ENCODE measurements at places on chromosomes 7 and 10.
A peak's percentile ranks its signal among the peaks of the same experiment; 100 is the strongest.

- no peak for DNase-seq
These were observed 439.7 kb downstream of the CCSER2 start for GRCh38 chr10:84768132-84768531.

GRCh38 chr10:77582710-77583115 lies 54.9 kb downstream of the KCNMA1 start:
- no peak for DNase-seq

DNA sequence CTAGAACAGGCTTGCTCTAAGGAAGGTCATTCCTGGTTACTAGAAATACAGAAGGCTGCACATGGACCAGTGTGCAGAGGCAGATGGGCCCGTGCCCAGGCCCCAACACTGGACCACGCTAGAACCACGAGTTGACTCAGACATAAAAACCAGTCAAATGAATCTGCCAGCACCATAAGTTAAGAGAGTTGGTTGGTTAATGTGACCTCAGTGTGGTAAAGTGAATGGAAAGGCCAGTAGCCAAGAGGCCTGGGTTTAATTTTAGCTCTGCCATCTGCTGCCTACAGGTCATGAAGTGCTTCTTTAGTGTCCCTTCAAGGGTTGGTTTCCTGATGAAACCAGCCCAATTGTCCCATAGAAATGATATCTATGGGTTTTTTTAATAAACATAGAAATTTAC lies 329.6 kb upstream of the NRP1 start:
- no peak for DNase-seq

GRCh38 chr10:63137306-63137705 lies 4.2 kb downstream of the NRBF2 start:
- no peak for DNase-seq

- peak; percentile 35 for DNase-seq
These were observed 121.2 kb downstream of the FAM107B start for GRCh38 chr10:14653271-14654161.

GRCh38 chr10:129004398-129004797 lies 462.6 kb upstream of the MGMT start:
- no peak for DNase-seq

GRCh38 chr7:2864204-2864985 lies 20.3 kb upstream of the GNA12 start:
- peak; percentile 13 for DNase-seq

GRCh38 chr10:103676058-103676785 lies 179.2 kb downstream of the SH3PXD2A start:
- no peak for DNase-seq

DNA sequence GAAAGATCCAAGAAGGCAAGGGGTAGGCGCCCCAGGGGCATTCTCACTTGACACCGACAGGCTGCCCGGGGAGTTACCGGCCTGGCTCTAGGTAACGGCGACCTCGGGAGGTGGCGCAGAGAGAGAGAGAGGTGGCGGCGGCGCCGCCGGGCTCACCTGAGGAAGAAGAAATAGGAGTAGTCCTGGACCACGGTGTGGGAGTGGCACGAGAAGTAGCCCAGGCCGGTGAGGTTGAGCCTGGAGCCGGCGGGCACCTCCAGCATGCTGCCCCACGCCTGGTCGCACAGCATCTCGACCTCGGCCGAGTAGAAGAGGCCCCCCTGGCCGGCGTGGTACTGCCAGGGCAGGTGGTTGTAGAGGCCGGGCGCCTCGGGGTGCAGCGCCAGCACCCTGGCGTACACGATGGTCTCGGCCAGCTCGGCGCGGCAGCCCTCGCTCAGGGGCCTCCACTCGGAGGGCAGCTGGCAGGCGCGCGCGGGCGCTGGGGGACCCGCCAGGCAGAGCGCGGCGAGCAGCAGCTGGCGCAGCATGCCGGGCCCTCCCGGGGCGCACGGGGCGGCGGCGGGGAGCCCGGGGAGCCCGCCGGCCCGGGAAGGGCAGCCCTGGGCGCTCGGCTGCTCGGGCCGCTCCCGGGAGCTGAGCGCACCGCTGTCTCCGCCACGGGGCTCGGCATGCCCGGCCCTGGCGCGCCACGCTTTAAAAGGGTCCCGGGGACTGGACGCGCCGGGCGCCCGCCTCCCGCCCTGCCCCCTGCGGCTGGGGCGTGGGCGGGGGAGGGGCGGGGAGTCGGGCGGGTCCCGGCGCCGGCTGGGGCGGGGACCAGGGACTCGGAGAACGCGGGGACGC lies at the start of gene CCDC3:
CCDC3 (minus strand) TSS at position 673 of the 846 bp plus-strand sequence; CDS start at position 530, 143 bp downstream.
- DNase-seq = no peak

DNA sequence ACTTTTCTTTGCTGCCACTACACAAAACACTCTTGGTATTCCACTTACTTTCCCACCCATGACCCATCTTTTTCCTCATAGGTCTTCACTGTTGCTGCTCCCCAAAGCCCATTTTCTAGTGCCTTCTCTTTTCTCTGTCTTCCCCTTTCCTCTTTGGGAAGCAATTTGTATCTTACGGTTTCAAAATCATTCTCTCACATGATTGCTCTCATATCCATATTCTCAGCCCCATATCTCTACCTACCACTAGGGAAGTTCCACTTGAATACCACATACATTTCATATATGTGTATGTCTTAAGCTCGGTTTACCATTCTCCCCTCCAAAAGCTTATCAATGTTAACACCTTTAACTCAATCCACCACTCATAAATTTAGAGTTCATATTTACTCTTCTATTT lies 3.2 kb upstream of the UBE2D1 start:
- DNase-seq = no peak

DNA sequence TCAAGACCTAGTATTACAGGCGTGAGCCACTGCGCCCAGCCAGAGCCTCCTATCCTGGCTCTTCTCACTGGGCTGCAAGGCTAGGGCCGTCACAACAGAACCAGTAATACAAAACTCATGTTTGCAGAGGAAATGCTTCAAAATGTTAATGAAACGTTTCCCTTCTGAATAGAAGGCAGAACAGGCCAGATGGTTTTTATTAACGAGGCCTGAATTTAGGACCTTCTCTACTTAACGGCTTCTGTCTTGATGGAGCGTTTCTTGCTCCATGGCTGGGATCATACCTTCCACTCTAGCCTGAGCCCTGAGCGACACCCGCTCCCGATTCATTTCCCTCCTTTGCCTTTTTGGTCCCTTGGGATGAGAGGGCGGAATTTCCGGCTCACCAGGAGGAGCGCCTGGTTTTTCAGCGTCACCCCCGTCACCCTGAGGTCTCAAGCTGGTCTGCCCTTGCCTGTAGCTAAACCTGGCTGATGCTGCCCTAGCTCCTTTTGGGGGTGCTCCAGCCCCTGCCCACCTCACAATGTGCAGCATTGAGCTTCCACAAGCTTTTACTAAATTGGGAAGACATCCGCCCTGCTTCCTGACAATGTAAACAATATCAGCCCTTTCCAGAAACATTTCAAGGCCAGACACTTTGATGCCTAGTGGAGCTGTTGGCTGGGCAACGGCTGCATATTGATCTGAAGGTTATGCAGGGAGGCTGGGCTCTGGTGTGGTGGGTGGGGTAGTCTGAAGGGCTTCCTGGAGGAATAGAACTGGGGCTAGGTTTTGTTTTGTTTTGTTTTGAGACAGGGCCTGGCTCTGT lies 5.2 kb downstream of the CLIP2 start:
- peak; percentile 46 for DNase-seq

- DNase-seq = no peak
These were observed 171.3 kb downstream of the DNAJC1 start for GRCh38 chr10:21831986-21832820.

GRCh38 chr7:55365205-55365674 lies at the start of gene LANCL2:
Gene LANCL2 (plus strand): TSS chr7:55365337. CDS start chr7:55366026, 689 bp downstream.
- DNase-seq = peak; percentile 52

GRCh38 chr10:3807928-3808496 lies 23.0 kb upstream of the KLF6 start:
- peak; percentile 46 for DNase-seq

DNA sequence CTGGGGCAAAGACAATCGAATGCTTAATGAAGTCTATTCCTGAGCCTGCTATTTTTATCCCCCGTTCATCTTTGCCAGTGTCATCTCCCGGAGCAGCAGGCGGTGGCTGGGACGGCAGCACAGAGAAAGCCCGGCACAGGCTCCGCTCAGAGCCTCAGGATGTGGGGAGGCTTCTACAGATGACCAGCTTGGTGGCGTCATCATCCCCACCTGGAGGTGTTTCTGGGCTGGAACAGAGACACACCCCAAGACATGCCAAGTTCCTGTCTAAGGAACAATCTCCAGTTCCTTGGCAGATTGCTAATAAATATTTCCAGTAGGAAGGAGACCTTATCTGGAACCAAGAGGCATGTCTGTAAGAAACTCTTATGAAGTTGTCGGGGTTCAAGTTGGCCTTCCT lies 552.4 kb upstream of the MGMT start:
- DNase-seq = no peak

GRCh38 chr7:85734823-85735222 lies 548.0 kb upstream of the SEMA3D start:
- no peak for DNase-seq

- DNase-seq = no peak
These were observed 137.6 kb upstream of the PITRM1 start for GRCh38 chr10:3310016-3310784.

DNA sequence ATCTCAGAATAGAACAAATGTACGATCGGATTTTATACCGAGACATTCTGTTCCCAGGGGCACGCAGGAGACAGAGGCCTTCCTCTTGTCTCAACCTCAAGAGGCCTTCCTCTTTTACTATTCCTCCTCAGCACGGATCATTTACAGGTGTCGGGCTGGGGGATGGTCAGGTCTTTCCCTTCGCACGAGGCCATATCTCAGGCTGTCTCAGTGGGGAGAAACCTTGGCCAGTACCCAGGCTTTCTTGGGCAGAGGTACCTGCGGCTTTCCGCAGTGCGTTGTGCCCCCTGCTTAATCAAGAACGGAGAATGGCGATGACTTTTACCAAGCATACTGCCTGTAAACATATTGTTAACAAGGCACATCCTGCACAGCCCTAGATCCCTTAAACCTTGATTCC lies 44.2 kb downstream of the FANK1 start:
- DNase-seq = no peak

GRCh38 chr10:93753621-93754250 lies 4.0 kb upstream of the LGI1 start:
- DNase-seq = no peak

GRCh38 chr10:91665842-91666241 lies 33.0 kb upstream of the PPP1R3C start:
- DNase-seq = no peak

DNA sequence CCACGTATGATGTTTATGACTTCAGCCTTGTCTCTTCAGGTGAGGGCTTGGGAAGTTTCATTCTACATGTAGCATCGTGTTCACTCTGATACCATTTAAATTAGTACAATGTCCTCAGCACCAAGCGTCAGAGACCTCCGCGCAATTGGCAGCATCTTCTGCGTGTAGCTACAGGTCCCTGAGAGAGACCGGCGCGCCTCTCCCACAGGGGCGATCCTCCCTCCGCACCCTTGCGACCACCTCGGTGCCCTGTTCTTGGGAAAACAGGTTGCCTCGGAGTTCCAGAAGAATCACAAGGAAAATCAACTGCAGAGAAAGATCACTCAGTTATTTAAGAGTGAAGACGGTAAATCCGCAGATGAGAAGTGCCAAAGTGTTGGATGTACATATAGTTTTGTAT lies 206.2 kb downstream of the GATA3 start:
- no peak for DNase-seq

DNA sequence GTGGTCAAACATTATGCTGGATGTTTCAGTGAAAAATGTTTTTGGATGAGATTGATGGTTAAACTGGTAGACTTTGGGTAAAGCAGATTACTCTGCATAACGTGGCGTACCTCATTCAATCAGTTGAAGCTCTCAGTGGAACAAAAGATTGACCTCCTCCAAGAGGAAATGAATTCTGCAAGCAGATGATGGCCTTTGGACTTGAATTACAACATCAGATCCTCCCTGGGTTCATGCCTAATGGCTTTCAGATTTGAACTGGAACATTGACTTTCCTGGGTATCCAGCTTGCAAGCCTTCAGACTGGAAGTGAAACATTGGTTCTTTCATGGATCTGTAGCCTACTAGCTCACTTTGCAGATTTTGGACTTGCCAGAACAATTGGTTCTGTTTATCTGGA lies 169.3 kb upstream of the MALRD1 start:
- no peak for DNase-seq

DNA sequence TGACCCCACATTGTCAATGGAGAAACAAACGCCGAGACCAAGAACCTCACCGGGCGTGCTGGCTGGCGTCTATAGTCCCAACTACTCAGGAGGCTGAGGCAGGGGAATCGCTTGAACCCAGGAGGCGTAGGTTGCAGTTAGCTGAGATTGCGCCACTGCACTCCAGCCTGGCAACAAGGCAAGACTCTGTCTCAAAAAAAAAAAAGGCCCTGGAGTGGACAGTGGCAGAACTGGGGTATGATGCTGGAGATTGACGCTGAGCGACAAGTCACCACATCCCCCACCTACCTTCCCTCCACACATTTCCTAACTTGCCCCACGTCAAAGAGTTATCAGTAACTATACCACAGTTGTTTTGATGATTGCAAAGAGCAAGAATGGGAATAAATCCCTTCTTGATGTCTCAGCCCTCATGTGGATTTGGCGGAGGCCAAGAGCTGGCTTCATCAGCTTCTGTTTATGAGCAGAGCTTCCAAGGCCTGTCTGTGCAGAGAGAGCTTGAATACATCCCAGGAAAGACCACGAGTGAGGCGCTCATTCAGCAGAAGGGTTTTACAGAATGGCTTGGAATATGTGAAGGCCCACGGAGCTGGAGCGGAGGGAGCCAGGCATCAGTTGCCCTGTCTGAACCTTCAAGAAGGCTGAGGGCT lies 28.0 kb upstream of the TNS3 start:
- DNase-seq = no peak

GRCh38 chr10:14879124-14879927 lies 660 bp downstream of the SUV39H2 start:
- DNase-seq = peak; percentile 32

DNA sequence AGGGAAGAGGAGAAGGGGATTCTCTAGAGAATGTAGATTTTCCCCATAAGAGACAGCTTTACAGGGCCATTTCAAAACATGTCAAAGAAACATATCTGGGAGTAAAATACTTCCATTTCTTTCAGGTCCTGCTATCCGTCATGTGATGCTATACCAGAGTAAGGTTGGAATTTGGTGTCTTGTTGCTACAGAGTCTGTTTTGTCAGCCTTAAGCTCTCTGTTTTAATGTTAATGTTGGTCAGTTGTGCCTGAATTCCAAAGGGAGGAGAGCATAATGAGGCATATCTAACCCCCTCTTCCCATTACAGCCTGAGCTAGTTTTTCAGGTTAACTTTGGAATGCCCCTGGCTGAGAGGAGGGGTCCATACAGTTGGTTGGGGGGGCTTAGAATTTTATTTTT lies 94.7 kb upstream of the CCDC71L start:
- DNase-seq = no peak

DNA sequence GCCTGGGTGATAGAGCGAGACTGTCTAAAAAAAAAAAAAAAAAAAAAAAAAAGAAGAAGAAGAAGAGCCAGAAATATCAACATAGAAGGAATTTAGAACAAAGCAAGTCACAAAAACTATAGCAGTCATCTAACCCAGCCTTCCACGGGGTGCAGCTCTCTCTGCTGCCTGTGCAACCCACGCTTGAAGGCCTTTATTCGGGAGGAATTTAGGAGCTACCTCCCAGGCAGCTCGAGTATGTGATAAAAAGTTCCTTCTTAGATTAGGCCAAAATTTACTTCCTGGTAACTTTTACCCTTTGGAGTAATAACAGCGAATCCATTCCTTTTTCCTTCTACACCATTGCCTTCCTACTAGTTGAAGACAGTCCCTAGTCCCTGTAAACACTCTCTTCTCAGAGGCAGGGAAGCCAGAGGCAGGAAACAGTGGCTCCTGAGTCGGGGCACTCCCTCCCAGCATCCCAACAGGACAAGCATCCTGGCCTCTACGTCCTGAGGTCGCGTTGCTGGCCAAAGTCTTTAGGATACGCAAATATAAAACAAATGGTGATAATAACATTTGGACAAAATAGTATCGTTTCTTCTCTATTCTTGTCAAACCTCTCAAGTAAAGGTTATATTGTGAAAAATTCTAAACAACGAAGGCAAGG lies 109.3 kb upstream of the KMT2C start:
- DNase-seq = no peak

Measured in dermis blood vessel endothelial cell (primary cell).